Stimulated activated CD4-positive, alpha-beta T cell treated with anti-CD3 and anti-CD28 coated beads, Interleukin-1b, Interleukin-23, amount 100 ng/mL, for 4 hours (primary cell): ENCODE measurements at places on chromosomes 4 and X.

DNA sequence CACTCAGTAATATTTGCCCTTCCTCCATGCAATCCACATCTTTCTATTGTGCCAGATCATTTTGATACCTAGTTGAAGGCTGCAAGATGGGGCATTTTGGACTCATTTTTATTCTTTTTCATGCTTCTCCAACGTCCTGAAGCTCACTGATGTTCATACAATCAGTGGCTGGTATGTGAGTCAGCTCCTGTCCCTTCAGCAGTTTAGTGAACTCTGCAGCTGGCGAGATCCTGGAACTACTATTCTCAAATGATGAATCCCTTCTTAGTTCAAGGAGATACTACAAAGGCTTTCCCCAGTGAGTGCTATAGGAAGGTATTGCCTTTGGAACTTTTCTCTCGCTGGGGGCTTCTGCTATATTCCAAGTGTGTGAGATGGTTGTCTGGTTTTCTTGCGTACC lies 9.6 kb upstream of the CCDC149 start:
- no peak for DNase-seq

- DNase-seq: no peak
Observed at GRCh38 chr4:142405695-142406498, 440.2 kb downstream of the INPP4B start.

GRCh38 chr4:76533314-76533713 lies 98.3 kb downstream of the SHROOM3 start:
- DNase-seq: no peak

- DNase-seq: no peak
Observed at GRCh38 chr4:28709891-28710290, 1849.2 kb downstream of the STIM2 start.

DNA sequence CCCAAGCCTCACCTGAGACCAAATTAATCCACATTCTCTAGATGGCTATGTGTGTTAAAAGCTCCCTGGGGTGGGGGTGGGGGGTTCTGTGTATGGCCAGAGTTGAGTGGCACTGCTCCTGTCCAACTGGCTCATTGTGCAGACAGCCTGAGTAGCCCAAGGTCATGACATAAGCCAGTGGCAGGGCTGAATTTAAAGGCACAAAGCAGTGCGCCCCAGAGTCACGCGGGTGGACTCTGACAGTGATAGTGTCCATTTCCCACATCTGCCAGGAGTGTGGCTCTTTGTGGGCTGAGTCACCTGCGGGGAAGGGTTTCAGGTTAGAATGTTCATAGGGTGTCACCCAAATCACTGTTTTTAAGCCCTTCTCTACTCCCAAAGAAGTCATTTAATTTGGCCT lies 45.4 kb downstream of the SCD5 start:
- no peak for DNase-seq

DNA sequence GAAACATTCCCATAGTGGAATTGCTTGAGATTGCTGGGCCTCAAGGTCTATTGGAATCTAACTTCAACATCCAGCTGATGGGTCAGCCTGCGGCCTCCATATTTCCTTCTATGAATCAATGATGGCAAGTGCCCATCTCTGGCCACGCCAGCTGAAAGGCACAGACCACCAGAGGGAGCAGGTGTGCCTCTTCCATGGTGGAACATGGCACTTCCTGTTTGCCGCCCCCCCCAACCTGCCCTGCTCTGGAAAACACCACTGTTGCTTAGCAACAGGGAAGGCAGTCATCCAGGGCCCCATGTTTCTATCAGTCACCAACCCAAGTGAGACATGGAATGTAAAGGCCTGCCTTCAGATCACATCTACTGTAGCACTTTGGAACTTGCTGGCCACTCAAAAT lies 11.6 kb downstream of the PAGE4 start:
- peak; percentile 15 for DNase-seq

DNA sequence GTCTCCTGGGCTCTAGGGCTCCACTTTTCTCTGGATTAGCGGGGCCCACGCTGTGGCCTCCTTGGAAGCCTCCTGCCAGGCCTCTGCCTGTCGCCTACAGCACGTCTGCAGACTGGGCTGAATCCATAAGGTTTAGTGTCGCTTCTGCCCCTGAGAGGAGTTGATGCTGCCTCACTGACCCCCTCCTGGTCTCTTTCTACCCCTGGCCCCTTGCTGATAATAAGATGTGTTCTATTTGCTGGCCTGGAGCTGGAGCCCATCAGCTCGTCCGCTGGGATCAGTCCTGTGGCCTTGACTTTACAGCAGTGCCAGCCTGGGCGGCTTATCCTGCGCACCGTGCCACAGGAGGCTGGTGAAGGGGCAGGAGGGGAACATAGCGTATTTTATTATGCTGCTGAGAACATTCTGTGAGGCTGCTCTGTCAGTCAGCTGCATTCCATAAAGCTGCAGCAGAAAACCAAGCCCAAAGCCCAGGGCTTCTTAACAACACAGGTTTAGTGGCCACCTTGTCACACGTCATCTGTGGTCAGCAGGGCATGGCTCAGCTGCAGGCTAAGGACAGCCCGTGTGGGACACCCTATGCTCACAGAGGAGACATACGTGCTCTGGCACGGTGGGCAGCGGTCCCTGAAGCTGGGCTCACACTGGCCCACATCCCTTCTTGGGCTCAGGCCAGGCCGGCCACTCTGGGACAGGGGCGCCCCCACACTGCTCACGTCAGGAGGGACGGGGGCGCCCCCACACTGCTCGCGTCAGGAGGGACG lies 29.3 kb upstream of the HGFAC start:
- no peak for DNase-seq

- no peak for DNase-seq
Observed at GRCh38 chrX:134624046-134624430, 34.2 kb downstream of the PLAC1 start.
